ENCODE measurements at places on chromosomes 1 and 21.

DNA sequence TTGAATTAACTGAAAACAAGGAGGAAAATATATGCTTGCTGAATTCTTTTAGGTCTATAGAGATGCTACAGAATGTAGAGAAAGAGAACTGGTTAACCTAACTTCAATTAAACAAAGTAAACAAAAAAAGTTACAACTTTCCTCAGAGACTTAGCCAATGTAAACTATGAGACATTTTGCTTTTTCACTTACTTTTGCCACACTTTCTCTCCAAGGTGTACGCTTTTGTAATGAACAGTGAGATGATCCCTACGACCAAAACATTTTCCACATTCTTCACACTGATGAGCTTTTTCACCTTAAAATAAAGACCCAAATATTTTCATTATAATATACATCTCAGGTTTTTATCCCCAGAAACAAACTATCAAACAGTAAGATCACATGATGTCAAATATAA lies 28.3 kb upstream of the ASPM start:
- DNase-seq = no peak

DNA sequence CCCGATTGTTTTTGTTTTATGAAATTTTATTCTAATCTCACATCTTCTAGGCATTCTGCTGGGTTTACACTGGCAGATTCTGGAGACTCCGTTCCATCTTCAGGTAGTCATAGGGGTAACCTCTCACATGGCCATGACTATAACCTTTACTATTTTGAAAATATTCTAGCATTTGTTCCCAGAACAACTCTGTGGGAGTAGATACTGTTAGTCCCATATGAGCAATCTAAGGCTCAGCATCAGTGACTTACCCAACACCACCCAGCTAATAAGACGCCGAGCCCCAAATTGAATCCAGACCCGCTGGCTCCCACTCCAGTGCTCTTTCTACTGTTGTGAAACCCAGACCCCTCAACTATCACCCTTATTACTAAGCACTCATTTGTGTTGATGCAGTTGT lies 9.8 kb downstream of the ADAMTS4 start:
- DNase-seq = no peak

DNA sequence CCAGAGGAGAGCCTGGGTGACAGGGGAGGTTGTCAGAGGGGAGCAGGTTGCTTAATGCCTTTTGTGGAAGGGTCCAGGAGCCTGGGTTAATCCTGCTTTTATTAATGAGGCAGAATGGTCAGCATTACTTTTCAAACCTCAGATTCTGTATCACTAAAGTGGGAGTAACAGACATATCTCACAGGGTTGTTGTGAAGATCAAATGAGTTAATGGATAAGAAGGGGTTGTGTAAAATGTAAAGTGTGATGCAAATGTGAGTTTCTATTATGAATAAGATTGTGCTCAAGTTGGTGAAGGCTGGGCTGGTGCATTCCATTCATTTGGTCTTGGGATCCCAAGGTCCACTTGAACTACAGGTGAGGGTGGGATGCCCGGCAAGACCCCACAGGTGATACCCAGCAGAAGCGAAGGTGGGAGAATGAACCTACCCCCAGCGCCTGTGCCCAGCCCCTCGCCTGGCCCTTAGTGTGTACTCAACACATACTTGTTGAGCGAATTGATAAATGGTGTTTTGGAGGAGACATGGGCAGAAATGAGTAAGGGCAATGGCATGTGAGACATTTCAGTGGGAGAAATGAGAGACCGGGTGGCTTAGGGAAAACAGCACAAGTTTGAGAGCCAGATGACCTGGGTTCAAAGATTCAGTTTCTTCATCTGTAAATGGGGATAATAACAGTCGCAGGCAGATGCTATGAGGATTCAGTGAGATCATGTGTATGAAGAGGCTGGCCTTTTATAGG lies 6.2 kb downstream of the SLC26A9 start:
- no peak for DNase-seq

DNA sequence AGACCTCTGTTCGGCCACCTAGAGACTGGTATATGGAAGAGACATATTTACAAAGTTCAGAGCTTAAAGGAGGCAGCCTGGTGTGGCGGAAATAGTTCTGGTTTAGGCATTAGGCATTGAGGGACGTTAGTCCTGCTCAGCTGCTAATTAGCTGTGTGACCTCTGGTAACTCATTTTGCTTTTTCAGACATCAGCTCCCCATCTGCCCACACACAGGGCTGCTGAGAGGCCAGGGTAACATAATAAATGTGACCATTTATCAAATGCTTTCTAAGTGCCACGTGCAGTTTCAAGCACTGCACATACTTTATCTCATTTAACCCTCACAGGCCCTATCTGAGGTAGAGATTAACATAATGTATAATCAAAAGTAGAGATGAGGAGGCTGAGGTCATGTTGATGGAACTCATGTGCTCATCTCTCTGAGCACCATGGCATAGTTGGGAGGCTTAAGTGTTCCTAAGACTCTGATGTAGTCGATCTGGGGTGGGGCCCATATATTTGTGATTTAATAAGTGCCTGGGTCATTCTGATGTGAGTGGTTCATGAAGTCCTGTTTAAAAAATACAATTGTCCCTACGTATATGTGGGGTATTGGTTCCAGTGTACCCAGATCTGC lies 267.2 kb upstream of the PLXNA2 start:
- no peak for DNase-seq

GRCh38 chr1:35633547-35633946 lies 7.8 kb downstream of the PSMB2 start:
- no peak for DNase-seq

DNA sequence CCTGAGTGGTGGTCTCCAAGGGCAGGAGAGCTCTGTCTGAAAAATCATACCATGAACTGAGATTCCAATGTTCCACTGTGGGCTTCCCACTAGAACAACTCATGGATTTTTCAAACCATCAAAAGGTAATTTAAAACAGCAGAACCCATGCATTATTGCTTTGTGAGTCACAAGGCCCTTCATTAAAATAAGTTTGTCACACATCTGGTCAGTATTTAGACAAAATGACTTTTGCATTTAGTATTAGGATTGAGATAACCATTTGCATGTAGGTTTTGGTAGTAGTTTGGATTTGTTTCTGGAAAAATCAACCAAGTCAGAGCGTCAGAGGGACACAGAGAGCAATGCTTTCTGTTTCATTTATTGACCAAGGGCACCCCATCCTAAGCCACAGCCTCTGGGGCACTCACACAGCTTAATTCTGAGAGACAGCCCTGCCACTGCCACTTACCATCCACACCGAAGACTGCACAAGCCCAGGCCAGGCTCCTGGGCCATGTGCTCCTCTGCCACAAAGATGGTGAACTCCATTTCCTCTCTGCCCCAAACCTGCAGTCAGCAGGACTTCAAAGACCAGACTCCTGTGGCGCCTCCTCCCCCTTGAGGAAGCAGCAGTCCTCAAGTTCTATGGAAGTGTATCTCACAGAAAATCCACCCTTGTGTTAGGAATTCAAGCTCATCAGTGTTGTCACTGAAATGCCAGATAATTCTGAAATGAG lies 132.6 kb upstream of the DUSP10 start:
- DNase-seq = no peak

- peak; percentile 53 for DNase-seq
Observed at GRCh38 chr1:233518344-233518743, 95.6 kb upstream of the KCNK1 start.

DNA sequence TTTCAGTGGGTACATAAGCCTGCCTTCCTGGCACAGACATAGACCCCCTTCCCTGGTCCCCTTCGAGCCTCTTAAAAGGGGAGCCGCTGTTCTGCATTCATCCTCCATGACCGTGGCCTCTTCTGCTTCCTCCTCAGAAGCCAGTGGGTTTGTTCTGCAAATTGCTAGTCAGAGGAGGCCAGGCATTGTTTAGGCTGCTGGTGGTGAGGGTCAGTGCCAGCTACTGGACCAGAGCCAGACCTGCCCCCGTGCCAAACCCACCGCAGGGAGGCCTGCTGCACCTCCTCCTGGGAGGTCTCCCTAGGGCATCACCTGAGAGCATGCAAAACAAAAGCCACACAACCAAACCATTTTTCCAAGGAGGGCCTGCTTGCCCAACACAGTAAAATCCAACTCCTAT lies 178.4 kb downstream of the MIS18A start:
- no peak for DNase-seq
